ENCODE measurements at places on chromosomes 7 and 10. TPM values are rescaled to one million over a fixed set of nuclear protein-coding genes. Genes with fewer than 3 reads are reported as not detected.

Gene ERVW-1
- not detected for total RNA-seq

Gene FRMPD2
- total RNA-seq: 14.5 TPM

Gene LLCFC1
- total RNA-seq: not detected

Gene PRKCQ
- 6.3 TPM for total RNA-seq

Gene CRPPA
- 18.4 TPM for total RNA-seq

Gene SLC26A5
- total RNA-seq: not detected

Gene TNS3
- 37.4 TPM for total RNA-seq

Gene FAM221A
- 16.9 TPM for total RNA-seq

Gene NPY
- 53.3 TPM for total RNA-seq

Gene SLC26A3
- not detected for total RNA-seq

Gene PLAC9
- total RNA-seq: 2.6 TPM

Gene TMEM229A
- total RNA-seq: 12.2 TPM

Gene PNLIPRP2
- total RNA-seq: not detected

Gene GIMAP4
- 40.3 TPM for total RNA-seq

Gene CTAGE6
- 0.36 TPM for total RNA-seq
